Right kidney (tissue), 9 donors: ENCODE measurements at places on chromosomes 7 and 10.

- peak; percentile 85 for DNase-seq
Measured at GRCh38 chr7:4745265-4745919, 30.0 kb upstream of the AP5Z1 start.

DNA sequence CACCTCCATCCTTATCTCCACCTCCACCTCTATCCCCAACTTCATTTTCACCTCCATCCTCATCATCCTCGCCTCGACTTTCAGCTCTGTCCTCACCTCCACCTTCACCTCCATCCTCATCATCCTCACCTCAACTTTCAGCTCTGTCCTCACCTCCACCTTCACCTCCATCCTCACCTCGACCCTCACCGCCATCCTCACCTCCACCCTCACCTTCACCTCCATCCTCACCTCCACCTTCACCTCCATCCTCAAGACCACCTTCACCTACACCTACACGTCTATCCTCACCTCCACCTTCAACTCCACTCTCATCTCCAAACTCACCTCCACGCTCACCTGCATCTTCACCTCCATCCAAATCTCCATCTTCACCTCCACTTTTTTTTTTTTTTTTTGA lies 12.0 kb upstream of the RABGEF1 start:
- no peak for DNase-seq

GRCh38 chr7:20788420-20788990 lies 1.8 kb upstream of the SP8 start:
- peak; percentile 38 for DNase-seq

GRCh38 chr7:13702251-13702650 lies 287.2 kb downstream of the ETV1 start:
- no peak for DNase-seq

- peak; percentile 3 for DNase-seq
Measured at GRCh38 chr10:66822801-66823200, 103.0 kb upstream of the LRRTM3 start.

DNA sequence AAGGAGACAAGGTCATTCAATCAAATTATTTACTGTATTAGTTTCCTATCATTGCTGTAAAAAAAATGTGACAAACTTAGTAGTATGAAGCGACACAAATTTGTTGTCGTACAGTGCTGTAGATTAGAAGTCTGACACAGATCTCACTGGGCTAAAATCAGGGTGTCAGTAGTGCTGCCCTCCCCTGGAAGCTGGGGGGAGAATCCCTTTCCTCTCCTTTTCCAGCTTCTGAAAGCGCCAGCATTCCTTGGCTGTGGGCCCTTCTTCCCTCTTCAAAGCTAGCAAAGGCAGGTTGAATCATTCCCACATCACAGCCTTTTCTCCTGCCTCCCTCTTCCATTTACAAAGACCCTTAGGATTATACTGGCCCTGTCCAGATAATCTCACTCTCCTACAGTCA lies 28.0 kb downstream of the VPS41 start:
- no peak for DNase-seq

DNA sequence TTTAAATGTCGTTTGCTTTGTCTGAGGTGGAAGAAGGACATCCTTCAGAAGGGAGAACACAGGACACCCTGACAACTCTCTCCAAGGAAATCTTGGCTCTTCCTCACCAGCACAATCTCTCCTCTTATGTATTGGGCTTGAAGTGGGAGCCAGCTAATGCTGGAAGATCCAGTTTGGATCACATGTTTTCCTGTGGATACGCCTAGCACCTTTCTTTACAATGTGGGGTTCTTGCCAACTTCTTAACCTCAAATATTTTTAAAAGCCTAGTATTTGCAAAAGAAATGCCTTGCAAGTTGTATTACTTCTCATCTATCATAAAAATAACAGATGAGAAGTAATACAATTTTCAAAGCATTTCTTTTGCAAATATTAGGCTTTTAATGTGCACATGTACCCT lies 76.4 kb downstream of the FRMD4A start:
- DNase-seq = no peak

DNA sequence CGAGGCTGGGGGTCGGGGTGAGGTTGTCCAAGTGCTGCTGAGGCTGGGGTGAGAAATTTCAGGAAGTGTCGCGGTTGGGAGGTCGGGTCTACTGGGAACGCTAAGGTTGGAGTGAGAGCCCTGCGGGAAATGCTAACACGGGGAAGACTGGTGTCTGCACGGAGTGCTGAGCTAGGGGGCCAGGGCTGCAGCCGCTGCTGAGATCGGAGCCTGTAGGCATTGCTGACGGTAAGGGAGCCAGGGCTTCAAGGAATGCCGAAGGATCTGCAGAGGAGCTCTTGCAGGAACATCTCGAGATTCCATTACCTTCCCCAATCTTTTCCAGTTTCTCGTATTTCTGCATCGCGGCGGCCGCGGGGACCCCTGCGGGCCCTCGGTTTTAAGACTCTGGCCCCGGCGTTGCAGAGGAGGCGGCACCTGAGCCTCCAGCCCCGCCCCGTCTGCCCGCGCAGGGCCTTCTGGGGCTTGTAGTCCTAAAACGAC lies at the start of gene CDK5:
Gene CDK5 (minus strand): TSS at position 392 of the 483 bp plus-strand sequence. CDS start 49 bp downstream, at position 343.
- peak; percentile 98 for DNase-seq

GRCh38 chr10:102504976-102505300 lies 1.2 kb downstream of the SUFU start:
- DNase-seq = no peak

DNA sequence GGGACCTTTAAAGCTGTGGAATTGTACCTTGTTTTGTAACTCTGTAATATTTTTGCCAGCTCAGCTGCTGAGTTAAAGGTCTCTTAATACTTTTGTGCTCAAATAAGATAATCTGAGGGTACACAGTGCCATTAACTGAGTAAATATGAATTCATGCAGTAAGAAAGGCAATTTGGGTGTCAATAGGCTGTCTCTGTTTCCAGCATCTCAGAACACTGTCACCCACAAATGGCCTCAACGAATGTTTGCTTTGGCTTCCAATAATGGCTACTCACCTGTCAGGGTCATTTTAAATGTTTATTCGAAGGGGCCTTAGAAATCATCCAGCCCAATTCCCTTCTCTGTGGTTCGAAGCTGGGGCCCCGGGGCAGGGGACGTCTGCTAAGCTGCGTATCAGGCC lies 225.4 kb downstream of the ZMYND11 start:
- DNase-seq = no peak

DNA sequence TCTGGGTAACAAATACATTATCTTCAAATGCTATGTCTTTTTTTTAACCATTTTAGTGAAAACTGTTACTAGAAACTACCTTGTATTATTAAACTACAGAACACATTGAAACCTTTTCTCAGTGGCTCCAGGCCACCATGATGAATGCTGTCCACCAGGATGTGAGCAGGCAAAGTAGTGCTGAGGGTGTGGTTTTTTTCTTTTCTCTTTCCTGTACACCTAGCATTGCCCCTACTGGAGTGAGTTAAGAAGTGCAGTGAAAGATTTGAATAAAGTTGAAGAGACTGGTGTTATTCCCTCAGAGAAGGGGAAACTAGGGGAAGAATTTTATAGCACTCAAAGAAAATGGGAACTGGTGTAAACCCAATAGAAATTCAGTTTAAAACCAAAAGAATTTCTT lies 120.0 kb upstream of the SAMD8 start:
- DNase-seq = no peak

DNA sequence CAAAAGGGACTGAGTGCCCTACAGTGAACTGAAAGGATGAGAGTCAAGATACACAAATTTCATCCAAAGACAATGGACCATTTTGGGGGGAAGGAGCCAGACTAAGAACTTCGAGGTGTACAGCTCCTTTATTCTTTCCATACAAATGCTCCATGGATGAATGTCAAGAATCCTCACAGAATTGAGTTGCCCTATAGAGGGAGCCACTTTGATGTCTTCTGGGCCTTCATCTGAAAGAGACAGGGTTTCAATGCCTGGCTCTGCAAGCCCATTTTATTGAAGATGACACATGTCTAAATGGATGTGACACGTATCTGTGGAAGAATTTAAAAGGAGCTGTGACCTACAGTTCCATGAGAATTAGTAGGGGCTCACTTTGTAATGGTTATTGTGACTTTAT lies 32.0 kb upstream of the NRG3 start:
- DNase-seq = no peak

GRCh38 chr7:154167807-154168206 lies 115.6 kb downstream of the DPP6 start:
- DNase-seq = no peak

GRCh38 chr7:142880876-142881505 lies 4.6 kb downstream of the TRPV6 start:
- DNase-seq = peak; percentile 28

DNA sequence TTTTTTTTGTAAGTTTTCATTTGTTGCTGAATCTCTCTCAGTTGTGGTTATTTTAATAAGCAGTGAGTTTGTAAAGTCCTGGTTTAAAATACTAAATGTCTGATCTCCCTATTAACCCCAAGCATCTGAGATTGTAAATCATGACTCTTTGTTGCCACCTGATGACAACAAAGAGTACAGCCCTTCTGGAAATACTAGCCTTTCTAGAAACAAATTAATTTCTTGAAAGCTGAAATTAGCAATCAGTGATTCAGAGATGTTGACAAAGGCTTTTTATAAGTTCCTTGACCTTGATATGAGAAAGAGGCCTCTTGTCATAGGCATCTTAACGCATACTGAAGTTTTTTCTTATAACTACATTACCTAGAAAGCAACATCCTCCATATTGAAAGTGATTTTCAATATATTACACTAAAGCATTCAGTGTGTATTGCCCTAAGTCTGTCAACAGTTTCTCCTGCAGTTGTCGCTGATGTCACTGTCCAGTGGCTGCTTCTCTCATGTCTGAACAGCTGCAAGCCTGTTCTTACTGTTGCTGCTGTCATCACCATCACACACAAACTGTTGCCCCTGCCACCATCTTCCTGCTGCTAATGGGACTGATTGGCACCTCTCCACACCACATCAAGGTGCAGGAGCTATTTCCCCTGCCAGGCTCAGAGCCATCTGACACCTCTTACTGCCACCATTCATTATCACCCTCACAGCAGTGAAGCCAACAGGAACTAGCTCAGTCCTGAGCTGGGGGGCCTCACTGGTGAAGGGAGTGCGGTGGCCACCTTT lies 95.1 kb upstream of the LRGUK start:
- no peak for DNase-seq

DNA sequence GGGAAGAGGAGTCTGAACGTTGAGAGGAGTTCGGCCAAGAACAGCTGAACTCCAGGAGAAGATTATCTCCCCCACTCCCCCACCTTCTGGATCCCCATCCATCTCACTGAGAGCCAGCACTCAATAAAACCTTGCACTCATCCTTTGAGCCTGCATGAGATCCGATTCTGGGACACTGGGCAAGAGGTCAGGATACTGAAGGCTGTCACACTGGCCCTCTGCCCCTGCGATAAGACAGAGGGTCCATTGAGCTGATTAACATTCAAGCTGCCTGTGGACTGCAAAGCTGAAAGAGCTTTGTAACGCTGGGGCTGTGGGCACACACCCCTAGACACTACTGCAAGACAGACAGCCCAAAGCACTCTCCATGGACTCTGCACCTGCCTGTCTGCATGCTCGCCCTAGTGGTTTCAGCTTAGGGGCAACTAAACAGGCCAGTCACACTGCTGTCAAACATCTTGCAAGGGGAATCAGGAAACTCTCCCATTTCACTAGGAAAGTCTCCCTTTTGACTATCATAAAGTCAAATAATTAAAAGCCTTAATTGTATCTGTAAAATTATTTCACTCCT lies 42.3 kb upstream of the CNTNAP2 start:
- DNase-seq = no peak

GRCh38 chr10:59362144-59362958 lies at the start of gene FAM13C:
TSS of gene FAM13C (minus strand) at chr10:59362549. CDS start at chr10:59362460, 89 bp downstream.
- DNase-seq = peak; percentile 79

DNA sequence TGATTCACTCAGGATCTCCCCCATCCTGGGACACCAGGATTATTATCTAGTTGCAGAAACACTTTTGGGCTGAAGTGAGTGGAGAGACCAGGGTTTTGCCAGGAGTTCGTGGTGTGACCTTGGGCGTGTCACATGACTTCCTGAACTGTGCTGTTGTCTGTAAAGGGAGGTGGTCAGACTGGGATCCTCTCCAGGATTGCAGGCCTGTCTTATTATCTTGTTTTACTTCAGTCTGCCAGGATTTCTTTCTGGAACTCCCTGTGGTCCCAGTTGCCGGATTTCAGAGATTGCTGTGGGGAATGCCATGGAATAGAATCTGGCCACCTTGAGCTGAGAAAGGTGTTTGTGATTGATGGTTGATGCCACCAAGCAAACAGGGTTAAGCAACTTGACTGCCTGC lies 35.8 kb downstream of the CRCP start:
- DNase-seq = no peak

GRCh38 chr7:37032258-37032601 lies 307.9 kb upstream of the AOAH start:
- no peak for DNase-seq

DNA sequence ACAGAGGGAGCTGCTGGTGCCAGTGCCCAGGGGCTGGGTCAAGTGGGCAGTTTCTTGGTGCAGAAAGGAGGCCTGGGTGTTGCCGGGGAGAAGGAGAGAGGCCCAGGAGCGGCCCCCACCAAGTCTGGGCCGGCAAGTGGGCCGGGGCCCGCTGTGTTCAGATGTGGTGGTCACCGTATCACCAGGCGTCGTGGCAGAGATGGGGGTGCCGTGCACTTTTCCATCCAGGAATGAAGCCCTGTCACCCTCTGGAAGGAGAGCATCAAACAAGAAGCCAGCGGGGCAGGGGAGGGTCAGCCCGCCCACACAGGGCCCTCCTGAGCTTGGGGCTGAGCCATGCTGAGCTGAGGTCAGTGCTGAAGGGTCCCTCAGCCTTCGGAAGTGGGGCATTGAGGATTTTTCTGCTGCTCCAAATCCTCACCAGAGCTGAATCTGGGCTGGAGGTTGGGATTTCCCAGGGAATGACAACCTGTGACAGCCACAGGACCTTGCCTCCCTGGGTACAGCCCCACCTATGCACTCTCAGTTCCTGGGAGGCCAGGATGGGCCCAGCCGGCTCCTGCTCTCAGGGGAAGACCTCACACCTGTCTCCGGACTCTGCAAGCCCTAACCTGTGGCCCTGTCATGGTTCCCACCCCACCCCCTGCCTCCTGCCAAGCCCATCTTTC lies 27.9 kb upstream of the INPP5A start:
- no peak for DNase-seq

DNA sequence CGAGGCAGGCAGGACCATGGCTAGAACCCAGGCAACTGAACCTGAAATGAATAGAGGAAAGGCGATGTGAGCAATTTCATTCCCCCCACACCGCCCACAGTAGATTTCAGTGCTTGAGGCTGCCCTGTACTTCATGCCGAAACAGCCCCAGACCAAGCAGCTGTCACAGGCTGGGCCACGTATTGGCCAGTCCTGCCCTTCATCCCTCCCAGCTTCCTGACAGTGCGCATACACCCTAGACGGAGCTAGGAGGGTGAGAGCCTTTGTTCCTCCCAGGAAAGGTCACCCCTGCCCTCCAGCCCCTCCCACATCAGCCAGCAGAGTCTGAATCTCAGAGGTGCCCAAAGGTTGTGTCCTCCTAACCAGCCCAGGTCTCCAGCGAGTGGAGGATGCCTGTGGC lies 98.8 kb downstream of the ZMIZ1 start:
- DNase-seq = no peak

DNA sequence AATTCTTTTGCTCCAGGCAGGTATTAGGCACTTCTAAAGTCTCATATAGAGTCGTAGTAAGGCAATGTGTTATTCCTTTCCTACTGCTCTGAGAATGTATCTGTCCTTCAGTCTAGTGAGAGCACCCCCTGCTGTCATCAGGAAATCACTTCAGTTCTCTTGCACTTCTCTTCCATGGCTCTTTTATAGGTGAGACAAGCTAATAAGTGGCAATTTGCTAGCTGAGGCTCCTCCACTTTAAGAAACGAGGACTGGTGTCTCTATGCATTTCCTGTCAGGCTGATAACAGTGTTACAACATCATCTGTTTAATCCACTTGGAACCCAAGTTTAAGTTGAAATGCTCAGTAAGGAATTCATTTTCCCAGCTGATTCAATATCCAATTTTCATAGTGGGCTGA lies 350.6 kb downstream of the TFEC start:
- no peak for DNase-seq

- DNase-seq = no peak
Measured at GRCh38 chr10:118952493-118953295, 76.8 kb upstream of the NANOS1 start.
